ENCODE measurements at places on chromosomes 2 and 18.

GRCh38 chr2:20050104-20050645 lies 1.3 kb downstream of the LAPTM4A start:
- no peak for DNase-seq

DNA sequence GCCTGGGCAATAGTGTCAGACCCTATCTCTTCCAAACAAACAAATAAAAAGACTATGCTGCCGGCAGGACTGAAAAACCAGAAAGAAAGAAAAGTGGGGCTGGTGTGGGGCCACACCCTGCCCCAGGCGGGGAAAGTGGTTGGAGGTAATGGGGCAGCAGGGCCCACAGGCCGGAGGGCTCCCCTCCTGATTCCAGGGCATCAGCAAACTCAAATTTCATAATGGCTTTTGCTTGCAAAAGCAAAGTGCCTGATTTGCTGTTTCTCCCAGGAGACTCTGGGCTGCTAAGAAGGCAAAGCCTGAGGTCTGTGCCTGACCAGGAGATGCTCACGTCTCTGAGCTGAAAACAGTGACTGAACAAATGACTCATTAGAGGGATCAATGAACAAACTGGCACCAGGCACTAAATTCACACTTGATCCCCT lies 121.9 kb downstream of the HDAC4 start:
- DNase-seq = no peak

- DNase-seq = no peak
Observed at GRCh38 chr2:76194031-76194775, 483.5 kb upstream of the GCFC2 start.

DNA sequence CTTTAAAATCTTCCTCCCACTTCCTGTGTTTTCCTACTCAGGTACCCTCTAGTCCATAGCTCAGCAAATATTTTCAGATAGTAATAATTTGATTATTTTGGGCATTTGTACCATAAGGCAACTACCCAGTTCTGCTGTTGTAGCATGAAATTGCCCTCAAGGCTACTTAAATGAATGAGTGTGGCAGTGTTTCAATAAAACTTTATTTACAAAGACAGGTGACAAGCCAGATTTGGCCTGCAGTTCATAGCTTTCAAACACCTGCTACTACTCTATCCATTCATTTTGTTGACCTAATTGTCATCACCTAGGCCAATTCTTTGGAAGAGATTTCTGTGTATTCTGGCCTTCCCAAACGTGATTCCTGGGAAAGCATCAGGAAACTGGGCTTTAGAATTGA lies 28.9 kb downstream of the NYAP2 start:
- DNase-seq = no peak

DNA sequence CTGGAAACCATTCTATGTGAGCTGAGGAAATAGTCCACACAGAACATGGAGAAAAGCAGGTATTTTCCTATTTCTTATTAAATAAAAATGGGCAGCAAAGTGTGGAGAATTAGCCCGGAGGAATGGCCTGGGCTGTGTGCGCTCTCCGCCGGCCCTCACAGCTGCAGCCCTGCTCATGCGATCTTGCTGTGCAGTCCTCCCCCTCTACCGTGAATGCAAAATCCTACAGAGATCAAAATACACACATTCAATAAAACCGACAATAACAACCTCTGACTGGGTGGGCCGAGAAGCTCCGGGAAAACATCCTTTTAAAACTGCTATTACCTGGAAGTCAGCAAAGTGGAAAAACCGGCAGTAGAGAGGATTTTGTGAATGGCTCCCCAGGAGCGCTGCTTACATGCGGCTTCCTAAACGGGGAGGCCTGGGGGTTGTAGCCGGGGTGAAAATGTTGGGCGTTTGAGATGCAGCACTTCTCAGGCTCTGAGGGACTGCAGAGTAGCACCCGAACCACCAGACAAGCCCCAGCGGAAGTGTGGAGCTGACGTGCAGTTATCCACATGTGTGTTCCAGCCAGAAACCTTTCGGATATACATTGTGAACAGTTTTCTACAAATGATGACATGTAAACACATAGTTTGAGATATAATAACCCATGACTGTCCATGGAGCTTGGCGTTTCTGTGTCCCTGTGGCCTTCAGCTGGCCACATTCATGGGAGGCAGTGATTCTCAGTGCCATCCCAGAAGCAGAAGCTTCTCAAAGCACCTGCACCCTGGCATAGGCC lies 94.2 kb upstream of the ALKAL2 start:
- DNase-seq = no peak

DNA sequence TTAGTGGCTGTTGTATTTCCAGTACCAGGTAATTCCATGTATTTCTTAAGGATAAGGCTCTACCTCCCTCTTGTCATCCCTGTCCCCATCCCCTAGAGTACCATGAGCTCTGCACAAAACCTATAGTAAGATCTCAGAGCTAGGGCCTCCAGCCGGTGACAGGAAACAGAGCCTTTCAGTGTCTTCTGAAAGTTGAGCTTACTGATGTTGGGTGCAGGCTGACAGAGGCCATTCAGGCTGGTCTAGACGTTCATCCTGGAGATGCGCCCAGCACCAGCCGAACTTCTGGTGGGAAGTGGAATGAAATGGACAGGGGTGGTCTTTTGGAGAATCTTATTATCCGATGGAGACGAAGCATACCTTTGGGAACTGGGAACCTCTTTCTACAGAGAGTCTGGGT lies 16.7 kb upstream of the LYPD6B start:
- DNase-seq = no peak
